ENCODE measurements at places on chromosomes 1 and 21. TPM values are rescaled to one million over a fixed set of nuclear protein-coding genes. Genes with fewer than 3 reads are reported as not detected.

DNA sequence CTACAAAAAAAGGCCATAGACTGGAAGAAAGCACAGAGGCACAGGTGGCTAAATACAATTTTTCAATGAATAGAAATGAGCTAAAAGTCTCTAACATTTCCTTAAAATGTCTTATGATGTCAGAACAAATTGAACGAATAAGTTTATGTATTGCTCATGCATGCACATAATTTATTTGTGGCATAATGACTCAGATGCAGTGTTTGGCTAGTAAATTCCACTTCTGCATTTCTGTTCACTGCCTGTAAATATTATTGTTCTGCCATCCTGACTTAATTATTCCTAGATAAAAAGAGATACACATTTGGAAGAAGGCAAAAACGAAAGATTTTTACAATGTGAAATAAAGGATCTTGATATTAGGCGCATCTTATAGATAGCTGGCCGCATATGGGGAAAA, 26.6 kb upstream of the EXO1 start:
- DNase-seq: no peak

DNA sequence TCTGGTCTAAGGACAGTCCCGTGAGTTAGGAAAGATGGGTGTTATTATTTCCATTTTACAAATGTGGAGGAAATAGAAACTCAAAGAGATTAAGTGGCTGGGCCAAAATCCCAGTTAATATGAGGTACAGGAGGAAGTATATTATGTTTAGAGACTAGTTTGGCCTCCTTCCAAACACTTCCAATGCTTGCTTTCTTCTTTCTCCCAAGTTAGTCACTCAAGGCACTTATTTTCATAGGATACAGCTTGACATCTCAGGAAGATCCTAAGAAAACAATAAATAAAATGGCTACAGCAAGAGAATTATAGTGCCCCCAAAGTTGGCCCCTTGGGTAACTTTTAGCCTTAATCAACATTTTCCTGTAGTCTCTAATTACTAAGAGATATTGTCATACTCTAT, 47.5 kb upstream of the IPO9 start:
- DNase-seq: no peak

DNA sequence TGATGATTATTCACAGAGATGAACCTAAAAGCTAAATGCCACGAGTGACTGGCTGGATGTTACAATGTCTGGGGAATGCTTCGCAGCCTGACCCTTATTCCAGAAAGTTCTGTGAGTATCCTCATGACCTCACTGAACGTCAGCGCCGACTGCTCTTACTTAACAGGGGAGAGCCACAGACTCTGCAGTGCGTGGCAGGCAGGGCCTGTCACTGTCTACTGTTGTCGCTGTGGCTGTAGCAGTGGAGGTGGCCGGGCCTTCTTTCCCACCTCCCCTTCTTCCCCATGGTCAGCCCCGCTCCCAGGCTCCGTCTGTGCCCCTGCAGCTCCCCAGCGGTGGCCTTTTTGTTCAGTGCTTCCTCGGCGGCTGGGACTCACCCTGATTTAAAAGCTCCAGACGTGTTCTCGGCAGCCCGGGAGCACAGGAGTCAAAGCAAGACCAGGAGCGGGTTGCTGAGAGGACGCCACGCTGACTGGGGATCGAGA, 52.2 kb upstream of the TARBP1 start:
- DNase-seq: no peak

SPSB1 gene
- total RNA-seq: 9.0 TPM

ACADM gene
- total RNA-seq: 52.8 TPM

DNA sequence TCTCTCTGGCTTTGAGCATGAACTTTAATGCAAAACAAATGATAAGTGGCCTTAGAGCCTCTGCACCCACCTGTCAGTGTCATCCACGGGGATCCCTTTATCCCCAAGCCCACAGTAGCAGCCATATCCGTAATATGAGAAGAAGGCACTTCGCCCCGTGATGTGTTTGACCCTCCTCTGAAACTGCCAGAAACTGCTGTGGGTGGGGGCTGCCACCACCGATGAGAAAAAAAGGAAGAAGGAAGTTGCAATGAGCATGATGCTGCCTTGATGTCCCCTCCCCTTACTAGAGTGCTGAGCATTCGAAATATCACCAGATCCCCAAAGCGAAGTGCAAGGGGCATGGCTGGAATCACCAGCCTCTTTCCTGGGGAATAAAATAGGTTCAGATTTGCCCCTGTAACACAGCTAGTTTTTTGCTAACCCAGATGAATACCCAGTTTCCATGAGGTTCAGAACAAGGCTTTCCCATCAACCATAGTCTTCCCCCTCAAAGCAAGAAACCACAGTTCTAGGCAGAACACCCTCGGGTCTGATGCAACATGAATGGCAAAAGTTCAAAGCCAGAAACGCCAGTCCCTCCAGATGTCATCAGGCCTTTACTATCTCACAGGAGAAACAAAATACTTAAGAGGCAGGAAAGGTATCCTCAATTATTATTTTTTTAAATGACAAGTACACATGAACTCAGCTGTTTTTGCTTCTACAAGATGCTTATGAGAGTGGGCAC, 10.8 kb upstream of the UBXN10 start:
- no peak for DNase-seq

OR2T35 gene
- not detected for total RNA-seq

ATP1A2 gene
- total RNA-seq: not detected

DNA sequence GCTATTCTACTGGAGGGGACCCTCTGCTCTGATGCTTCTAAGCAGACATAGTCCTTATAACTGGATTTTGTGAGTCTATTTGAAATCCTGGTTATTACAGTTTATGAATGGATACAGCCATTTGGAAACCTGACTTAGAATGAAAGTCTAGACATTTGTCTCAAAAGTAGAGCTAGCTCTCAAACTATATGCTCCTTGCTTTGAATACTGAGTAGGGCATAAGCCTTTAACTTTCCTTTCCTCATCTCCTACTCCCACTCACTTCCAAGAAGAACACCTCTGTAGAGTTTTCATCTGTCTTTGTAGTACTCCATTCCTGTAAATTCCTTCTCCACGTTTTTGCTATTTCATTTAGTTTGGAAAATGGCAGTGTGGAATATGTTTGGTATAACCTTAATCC, 9.0 kb upstream of the ARID1A start:
- DNase-seq: no peak

GIPC2 gene
- total RNA-seq: 0.23 TPM

RIPK4 gene
- not detected for total RNA-seq

DNA sequence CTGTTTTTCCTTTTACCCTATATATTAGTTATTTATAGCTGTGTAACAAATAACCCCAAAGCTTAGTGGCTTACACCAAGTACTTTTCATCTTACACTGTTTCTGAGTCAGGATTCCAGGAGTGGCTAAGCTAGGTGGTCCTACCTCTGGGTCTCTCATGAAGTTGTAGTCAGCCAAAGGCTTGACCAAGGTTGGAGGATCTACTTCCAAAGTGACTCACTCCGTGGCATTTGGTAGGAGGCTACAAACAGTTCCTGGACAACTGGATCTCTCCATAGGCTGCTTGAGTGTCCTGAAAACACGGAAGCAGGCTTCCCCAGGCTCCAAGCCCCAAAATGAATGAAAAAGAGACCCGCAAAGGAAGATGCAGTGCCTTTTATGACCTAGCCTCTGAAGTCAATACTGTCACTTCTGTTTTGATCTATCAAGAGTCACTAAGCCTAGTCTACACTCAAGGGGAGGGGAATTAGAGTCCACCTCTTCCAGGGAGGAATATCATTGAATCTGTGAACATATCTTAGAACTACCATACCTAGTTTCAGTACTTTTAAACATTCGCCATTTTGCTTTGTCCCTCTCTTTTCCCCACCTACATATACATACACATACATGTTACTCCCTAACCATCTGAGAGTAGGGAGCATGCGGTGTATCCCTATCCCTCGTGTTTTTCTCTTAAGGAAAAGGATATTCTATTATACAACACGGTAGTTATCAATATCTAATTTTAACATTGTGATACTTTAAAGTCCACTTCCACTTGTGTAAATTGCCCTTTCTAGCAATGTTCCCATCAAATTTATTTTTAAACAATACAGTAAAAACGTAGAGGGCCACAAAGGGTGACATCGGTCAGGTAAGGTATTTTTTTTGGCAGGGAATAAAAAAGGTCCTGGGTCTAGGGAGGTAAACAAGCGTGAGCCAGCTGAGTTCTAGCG, 67.2 kb downstream of the SLC35A3 start:
- DNase-seq: peak; percentile 46

GRCh38 chr1:29716306-29716705, 480.0 kb downstream of the PTPRU start:
- no peak for DNase-seq

DNA sequence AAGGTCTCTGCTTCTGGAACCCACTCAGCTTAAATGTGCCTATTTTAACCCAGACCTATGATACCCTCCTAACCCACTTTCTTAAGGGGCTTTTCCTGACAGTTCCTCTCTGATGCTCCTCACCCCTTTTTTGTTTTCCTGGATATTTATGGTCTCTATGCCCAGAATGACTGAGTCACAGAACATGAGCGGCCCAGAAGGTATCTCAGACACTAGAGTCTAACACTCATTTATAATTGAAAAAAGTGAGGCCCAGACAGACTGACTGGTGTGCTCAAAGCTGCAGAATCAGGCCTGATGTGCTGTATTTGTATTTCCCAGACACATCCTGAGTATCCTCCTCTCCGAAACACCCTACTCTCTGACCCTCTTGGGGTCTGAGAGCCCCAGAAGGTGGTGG, 44.0 kb downstream of the LRRC71 start:
- no peak for DNase-seq

DNA sequence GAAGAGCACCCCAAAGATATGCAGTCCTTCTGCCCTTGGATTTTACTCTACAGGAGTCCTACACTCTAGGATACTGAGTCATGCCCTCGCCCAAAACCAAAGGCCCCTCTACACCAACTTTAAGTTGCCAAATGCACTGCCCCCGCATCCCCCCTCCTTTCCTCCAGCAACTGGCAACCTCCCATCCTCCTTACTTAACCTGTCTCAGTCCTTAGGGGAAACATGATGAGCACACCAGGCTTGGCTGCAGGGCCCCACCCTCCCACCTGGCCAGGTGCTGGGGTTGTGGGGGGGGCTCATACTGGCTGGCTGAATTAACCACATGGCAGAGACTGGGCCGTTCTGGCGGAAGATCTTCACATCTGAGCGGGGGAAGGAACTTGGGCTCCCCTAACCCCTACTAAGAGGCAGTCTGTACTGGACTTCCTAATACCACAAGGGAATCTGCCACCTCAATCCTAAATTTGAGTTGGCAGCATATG, 1.2 kb downstream of the HDGF start:
- no peak for DNase-seq

Data from activated CD8-positive, alpha-beta memory T cell treated with anti-CD3 and anti-CD28 coated beads, Interleukin-2, amount 10 ng/mL, durations not matched to agents 7 days and 5 days (primary cell).